ENCODE measurements at places on chromosomes 11 and 22. TPM values are rescaled to one million over a fixed set of nuclear protein-coding genes. Genes with fewer than 3 reads are reported as not detected.

DNA sequence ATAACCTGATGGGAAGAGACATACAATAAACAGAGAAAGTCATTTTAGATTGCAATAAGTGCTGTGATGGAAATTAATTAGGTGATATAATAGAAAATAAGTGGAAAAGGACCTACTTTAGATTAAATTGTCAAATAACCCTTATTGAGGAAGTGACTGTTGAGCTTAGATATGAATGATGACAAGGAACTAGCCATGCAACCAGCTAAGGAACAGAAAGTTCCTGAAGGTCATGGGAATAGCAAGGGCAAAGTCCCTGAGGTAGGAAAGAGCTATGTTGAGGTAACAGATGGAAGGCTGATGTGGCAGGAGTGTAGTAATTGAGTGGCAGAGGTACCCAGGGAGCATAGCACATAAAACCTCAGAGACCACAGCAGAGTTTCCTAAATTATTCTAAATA, 135.2 kb downstream of the WNT11 start:
- no peak for DNase-seq

DNA sequence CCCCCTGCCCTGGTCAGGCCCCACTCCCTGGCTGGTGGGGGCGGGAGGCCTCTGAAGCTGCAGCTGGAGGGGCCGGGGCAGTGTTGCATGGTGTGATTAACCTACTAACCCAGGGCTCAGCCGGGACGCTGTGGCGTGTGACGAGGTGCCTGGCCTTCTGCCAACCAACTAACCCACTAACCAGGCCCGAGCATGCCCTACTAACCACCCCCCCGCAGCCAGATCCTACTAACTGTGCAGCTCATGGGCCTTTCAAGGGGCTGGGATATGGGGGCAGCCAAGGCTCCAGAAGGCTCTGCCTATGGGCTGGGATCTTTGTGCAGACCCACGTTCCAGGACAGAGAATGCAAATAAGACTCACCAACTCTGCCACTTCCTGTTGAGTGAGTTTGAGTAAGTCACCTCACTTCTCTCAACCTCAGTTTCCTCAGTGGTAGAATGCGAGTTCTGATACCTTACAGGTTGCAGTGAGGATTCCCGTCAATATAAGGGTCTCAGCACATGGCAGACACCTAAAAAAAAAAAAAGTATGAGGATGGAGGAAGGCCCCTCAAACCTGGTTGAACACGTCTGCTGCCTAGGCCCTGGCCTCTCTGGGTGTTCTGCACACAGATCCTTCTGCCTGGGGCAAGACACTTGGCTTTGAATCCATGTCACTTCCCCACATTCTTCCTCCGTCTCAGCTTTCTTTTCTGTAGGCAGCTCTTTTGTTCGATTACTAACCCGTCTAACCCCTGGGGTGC, 14.1 kb downstream of the MIAT start:
- peak; percentile 55 for DNase-seq

- DNase-seq: peak; percentile 56
Observed at GRCh38 chr11:130181295-130182272, 22.0 kb downstream of the ST14 start.

DNA sequence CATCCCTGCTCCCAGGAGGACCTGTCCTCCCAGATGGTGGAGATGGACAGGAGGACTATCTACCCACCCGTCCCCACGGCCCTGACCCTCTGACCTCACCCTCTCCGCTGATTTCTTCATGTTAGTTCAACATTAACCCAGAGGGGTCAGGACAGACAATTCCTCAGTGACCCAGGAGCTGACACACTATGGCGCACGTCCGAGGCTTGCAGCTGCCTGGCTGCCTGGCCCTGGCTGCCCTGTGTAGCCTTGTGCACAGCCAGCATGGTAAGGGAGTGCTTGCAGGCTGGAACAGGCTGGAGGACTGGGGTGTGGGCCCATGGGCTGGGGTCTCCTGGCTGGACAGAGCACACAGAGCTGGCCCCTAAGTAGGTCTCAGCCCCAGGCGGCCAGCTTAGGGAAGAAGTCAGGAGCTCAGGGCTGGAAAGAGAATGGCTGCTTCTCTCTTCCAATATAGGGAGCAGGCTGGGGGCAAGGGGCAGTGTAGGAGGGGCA, at the start of gene F2:
Gene F2, plus strand, starts transcription at position 166 of the 495 bp plus-strand sequence. Its CDS starts 23 bp downstream, at position 189.
- no peak for DNase-seq

DNA sequence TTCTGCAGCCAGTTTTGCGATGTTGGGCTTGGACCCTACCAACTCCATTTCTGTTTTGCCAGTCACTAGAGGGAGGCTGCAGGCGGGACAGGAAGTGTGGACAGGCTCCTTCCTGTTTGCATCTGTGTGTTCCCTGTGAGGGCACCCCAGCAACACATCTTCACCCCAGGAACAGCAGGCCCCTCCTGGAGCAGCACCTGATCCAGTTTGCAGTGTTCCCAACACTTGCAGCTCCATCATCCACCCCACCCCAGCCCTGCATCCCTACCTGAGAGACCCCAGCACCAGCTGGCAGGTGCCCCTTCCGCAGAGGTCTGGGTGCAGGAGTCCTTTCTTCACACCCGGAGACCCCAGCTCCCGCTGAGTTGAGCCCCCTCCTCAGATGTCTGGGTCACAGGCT, 7.4 kb upstream of the VSIG10L2 start:
- DNase-seq: peak; percentile 3

GRCh38 chr22:30286813-30287647, 2.3 kb downstream of the CASTOR1 start:
- DNase-seq: peak; percentile 80

GRCh38 chr11:72173291-72173690, 18.6 kb upstream of the FOLR1 start:
- no peak for DNase-seq

- DNase-seq: no peak
Observed at GRCh38 chr11:108758458-108758857, 93.6 kb downstream of the DDX10 start.

DNA sequence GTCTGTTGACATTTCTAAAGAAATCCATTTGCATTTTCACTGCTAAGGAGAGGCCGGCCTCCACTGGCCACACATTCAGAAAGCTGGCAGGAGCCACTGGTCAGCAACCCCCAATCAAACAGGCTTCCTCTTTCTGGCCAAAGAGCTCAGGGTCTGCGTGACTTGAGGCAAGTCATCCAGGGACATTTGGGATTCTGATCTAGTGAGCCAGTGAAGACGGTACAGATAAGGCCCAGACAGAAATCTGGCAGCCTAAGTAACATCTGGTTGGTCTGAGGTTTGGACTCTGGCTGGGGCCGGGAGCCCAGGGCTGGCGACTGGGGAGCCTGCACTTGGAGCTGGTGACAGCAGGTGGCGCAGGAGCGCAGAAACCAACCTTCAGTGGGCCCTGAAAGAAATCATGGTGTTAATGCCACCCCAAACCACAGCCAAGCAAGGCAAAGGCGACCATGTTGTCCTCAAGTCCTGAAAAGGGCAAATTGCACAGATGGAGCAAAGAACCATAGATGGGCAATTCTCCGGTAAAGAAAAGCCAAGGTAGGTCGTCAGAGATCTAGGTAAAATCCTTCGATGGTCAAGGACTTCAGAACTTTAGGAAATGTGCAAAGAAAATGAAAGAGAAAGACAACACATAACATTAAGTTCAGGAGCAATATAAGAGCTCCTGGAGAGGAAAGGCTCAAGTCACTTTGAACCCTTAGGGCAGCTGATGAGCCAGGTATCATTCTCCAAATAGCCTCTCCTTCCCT, 99.4 kb upstream of the BLID start:
- DNase-seq: peak; percentile 64

DNA sequence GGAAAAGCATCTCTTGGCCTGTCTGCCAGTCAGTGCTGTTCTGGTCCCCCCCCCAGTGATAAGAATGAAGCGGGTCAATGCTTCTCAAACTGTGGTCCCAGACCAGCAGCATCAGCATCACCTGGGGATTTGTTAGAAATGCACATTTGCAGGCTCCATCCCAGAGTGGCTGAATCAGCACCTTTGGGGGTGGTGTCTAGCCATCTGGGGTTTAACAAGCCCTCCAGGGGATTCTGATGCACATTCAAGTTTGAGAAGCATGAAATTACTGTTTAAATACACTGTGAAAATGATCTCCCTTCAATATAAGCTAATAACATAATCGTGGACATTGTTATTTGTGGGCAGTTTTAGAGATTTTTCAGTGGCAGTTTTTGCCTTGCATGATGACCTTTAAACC, 133.5 kb downstream of the MYO18B start:
- no peak for DNase-seq

DNA sequence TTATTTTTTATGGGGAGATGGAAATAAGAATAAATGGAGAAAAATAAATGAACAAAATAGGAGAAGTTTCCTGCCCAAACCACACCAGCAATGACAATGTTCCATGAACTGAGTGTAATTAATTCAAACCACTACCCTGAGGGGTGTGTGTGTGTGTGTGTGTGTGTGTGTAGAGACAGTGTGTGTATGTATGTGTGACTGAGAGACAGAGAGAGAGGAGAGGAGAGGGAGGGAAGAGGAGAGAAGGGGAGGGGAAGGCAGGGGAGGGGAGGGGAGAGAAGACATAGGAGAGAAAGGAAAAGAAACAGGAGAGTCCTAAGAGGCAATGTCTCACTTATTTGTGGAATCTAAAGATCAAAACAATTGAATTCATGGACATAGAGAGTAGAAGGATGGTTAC, 65.0 kb upstream of the POU2AF1 start:
- no peak for DNase-seq

DNA sequence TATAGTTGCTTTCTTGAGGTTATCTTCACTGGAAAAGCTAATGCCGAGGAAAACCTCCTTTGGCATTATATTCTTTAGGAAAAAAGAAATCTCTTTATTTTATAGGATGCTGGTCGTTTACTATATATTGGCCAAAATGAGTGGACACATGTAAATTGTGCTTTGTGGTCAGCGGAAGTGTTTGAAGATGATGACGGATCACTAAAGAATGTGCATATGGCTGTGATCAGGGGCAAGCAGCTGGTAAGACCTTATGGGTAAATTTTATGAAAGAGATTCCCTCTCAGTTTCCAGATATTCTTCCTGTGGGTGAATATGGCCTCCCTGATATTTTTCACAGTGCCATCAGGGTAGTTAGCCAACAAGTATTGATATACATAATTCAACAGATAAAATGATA, 29.4 kb upstream of the TTC36 start:
- DNase-seq: no peak

- no peak for DNase-seq
Observed at GRCh38 chr11:96256215-96257011, 86.6 kb downstream of the MAML2 start.

GRCh38 chr11:93840180-93840579, 10.2 kb downstream of the VSTM5 start:
- DNase-seq: no peak

- peak; percentile 33 for DNase-seq
Observed at GRCh38 chr11:35276396-35277145, 137.6 kb downstream of the CD44 start.

- DNase-seq: no peak
Observed at GRCh38 chr11:45470151-45470793, 184.1 kb upstream of the SYT13 start.

TMPRSS5 gene
- not detected for polyA plus RNA-seq

RABL2B gene
- 15.6 TPM for polyA plus RNA-seq

FAM180B gene
- not detected for polyA plus RNA-seq

PANX3 gene
- polyA plus RNA-seq: not detected

PTGDR2 gene
- polyA plus RNA-seq: 12.7 TPM

ZP1 gene
- polyA plus RNA-seq: 8.6 TPM

SPTBN2 gene
- 2.4 TPM for polyA plus RNA-seq

MS4A6E gene
- polyA plus RNA-seq: not detected

Data from stomach (tissue), 19 donors.